ENCODE measurements at places on chromosomes 11 and 22. TPM values are rescaled to one million over a fixed set of nuclear protein-coding genes. Genes with fewer than 3 reads are reported as not detected.

The CASP5 gene
- not detected for total RNA-seq

The TSPAN32 gene
- total RNA-seq, result not detected

The RIBC2 gene
- 2.6 TPM for total RNA-seq

The DDX25 gene
- not detected for total RNA-seq

The XPNPEP3 gene
- total RNA-seq, result 8.1 TPM

The PANX2 gene
- 7.9 TPM for total RNA-seq

Data from A549 treated with RU486 at 1 μM for 4 hours (cell line).